ENCODE measurements at places on chromosomes 6 and 20.

DNA sequence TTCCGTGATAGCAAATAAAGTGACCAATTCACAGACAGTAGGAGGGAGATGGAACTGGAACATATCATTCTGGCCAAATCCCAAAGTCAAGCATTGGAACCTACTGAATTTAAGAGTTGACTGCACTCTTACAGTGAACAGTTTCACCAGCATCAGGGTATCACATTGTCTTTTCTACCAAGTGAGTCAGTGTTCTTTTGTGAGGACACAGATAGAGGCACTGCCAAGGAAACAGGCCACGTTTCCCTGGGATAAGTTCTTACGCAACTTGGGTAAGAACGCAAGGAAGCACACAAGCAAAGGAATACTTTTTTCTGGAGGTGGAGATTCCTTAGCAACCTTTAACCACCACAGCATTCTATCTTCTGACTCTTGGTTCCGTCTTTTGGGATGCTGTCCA lies 28.6 kb upstream of the ENPP5 start:
- no peak for DNase-seq

DNA sequence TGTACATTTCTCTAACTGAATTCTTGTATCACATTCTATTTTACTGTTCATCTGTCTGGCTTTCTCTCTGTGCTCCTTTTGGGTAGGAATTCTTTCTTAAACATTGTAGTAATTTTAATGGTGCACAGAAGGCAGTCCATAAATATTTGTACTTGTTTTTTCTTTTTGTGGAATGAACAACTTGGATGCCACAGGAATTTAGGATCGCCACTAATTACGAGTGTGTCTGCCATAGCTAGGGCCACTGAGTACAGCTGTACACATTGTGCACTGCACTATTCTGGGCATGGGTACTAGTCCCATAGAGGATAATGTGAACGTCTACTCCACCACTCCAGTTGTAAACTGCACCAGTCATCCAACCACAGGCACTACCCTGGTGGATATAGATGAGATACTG lies 39.3 kb upstream of the TMEM200A start:
- DNase-seq = no peak

GRCh38 chr6:47335466-47335865 lies 25.8 kb upstream of the TNFRSF21 start:
- DNase-seq = no peak

GRCh38 chr6:91428296-91428695 lies 841.4 kb upstream of the MAP3K7 start:
- no peak for DNase-seq

- no peak for DNase-seq
Observed at GRCh38 chr6:41247288-41247865, 19.2 kb downstream of the TREML4 start.

- DNase-seq = no peak
Observed at GRCh38 chr6:20180935-20181334, 31.3 kb downstream of the MBOAT1 start.

- no peak for DNase-seq
Observed at GRCh38 chr20:52404671-52405070, 213.1 kb upstream of the ZFP64 start.

DNA sequence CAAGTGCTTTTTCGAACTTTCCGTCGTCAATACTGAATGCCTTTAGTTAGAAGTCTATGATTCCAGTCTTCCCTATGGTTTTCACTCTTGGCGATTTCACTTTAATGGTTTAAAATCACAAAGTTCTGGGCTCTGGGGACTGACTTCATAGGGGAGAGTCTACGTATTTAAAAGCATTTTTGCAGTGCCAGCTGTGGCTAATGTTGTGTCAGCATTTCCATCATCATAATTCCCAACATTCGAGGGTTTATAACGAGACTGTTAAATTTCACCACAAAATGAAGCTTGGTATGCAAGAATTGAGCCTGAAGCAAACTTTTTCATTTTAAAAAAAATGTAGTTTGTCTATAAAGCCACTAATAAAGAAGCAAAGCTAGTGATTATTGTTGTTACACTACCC lies 242.7 kb downstream of the SOX4 start:
- DNase-seq = no peak

GRCh38 chr20:23047738-23048214 lies 1.7 kb downstream of the THBD start:
- DNase-seq = no peak

DNA sequence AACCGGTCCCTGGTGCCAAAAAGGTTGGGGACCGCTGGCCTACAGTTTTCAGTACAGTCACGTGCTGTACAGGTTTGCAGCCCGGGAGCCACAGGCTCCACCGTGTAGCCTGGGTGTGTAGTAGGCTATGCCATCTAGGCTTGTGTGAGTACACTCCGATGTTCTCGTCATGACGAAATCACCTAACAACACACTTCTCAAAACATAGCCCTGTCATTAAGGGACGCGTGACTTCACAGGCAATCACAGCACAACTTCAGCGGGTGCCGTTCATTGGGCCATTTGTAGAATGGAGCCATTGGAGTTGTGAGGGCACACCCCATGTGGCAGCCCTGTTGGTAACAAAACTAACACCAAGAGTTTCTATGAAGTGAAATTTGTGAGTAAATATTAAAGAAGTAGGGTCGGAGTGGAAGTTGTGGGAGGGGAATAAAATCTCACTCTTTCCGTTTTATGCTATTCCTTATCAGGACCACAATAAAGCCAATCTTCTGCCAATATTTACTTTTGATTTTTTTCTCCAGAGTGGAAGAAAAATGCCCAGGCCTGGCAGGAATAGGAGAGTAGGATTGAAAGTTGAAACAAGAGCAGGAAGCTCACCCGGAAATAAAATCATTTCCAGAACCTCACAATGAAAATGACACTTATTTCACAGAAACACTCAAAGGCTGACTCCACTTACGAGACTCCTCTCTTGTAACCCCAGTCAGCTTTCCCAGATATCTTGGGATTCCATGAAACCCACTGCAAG lies 63.7 kb upstream of the PTPN1 start:
- DNase-seq = no peak

- no peak for DNase-seq
Observed at GRCh38 chr6:105902401-105903031, 183.6 kb upstream of the PRDM1 start.

GRCh38 chr6:119350202-119350951 lies 816 bp upstream of the MAN1A1 start:
- no peak for DNase-seq

Measured in activated CD8-positive, alpha-beta memory T cell treated with anti-CD3 and anti-CD28 coated beads, Interleukin-2, amount 50 U/mL, for 4 hours (primary cell).